Smooth muscle cell of bladder (primary cell): ENCODE measurements at places on chromosomes 1 and 21. TPM values are rescaled to one million over a fixed set of nuclear protein-coding genes. Genes with fewer than 3 reads are reported as not detected.

FLG2 gene
- under 0.01 TPM in 1 of 2 replicates, not detected in the other for total RNA-seq

SLC44A5 gene
- 0.09 and 0.14 TPM in 2 replicates for total RNA-seq

ABCA4 gene
- total RNA-seq = 0.65 and 1.8 TPM in 2 replicates

SPRR2F gene
- not detected in 2 replicates for total RNA-seq

TAL1 gene
- under 0.01 TPM in 2 replicates for total RNA-seq

SLC22A15 gene
- total RNA-seq = 6.8 and 10.5 TPM in 2 replicates

PDZK1 gene
- total RNA-seq = 0.28 and 0.46 TPM in 2 replicates

VHLL gene
- total RNA-seq = 0.28 TPM in 1 of 2 replicates, not detected in the other

SPRR2A gene
- total RNA-seq = not detected in 2 replicates

OR6N1 gene
- not detected in 2 replicates for total RNA-seq

TMEM52 gene
- total RNA-seq = not detected in 2 replicates

CD244 gene
- total RNA-seq = 0.09 TPM in 1 of 2 replicates, not detected in the other

KCNQ4 gene
- under 0.01 TPM in 1 of 2 replicates, not detected in the other for total RNA-seq

DNAJC28 gene
- total RNA-seq = 1.4 and 1.5 TPM in 2 replicates

KIAA1614 gene
- 6.7 and 7.0 TPM in 2 replicates for total RNA-seq

EVA1C gene
- total RNA-seq = 6.8 and 8.2 TPM in 2 replicates

DNAH14 gene
- 8.9 and 12.1 TPM in 2 replicates for total RNA-seq

GBP6 gene
- under 0.01 TPM in 1 of 2 replicates, not detected in the other for total RNA-seq

CFH gene
- total RNA-seq = 233 and 238 TPM in 2 replicates

TTC22 gene
- not detected in 2 replicates for total RNA-seq

RGS13 gene
- total RNA-seq = 0.14 and 0.28 TPM in 2 replicates

ZBTB8B gene
- total RNA-seq = under 0.01 TPM in 1 of 2 replicates, not detected in the other

OR2T35 gene
- not detected in 2 replicates for total RNA-seq

SPATA46 gene
- total RNA-seq = not detected in 2 replicates

MACF1 gene
- total RNA-seq = 236 and 271 TPM in 2 replicates
